ENCODE measurements at places on chromosomes 12 and 14.

DNA sequence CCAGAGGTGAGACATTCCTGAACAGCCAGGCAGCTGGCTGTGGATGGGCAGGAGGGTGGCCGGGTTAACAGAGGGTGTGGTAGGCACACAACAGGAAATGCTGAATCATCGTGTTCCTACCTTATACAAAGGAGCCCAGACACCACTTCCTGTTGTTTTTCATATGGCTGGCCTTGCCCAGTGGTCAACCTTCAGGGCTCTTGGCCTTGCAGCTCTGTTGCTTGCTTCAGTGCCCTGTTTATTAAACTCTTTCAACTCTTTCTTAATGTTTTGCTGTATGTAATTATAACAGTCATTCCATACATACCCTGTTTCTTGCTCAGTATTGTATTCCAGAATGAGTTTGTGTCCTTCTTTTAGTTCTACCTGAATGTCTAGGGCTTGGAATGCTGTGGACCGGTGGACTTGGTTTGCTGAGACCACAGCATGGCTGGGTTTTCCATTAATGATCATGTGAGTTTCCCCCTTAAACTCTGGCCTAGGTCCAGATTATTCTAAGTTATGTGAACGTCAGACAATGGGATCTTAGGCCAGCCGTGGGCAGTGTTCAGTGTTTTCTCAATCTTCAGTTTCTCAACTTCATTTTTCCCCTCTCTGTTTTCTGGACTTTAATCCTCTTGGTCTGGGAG is 11.9 kb downstream of the CFAP54 start:
- DNase-seq = no peak

DNA sequence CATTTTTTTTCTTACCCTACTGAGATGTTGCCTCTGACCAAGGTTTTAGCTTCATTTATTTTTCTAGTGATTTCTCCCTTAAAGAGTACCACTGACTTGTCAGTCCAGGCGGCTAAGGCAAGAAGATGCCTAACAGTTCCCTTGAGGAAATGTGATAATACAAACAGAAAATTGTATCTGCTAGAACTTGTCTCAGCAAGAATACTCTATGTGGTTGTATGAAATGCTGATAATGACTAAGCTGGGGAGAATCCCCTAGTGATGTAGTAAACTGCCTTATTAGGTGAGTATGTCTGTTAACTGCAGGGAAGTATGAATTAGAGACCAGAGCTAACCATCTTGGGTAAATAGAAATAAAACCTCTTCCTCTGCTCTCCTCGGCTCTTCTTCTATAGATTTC is 6.7 kb downstream of the C12orf54 start:
- DNase-seq = no peak

DNA sequence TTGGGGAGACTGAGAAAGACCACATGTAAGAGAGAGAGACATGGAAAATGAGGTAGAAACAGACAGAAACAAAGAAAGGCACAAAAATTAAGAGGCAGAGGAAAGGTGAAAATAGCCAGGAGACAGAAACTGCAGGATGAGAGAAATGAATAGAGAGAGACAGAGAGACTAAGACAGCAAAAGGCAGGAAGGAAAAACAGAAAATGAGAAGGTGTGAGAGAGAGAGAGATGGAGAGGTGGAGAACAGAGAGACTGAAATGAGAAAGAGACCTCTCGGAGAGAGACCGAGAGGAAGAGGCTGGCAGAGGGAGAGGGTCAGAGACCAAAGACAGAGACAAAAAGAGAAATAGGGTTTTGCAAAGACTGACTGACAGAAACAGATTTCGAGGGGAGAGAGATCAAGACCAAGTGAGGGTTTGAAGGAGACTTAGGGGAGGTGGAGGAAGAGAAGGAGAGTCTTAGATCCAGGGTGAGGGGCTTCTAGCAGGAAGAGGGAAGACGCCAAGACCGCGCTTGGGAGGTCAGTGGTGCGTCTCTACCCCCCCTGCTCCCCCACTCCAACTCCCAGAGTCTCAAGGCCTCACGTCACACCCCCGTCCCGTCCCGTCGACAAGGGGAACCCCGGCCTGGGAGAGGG is 1.1 kb upstream of the AQP5 start:
- DNase-seq = no peak

DNA sequence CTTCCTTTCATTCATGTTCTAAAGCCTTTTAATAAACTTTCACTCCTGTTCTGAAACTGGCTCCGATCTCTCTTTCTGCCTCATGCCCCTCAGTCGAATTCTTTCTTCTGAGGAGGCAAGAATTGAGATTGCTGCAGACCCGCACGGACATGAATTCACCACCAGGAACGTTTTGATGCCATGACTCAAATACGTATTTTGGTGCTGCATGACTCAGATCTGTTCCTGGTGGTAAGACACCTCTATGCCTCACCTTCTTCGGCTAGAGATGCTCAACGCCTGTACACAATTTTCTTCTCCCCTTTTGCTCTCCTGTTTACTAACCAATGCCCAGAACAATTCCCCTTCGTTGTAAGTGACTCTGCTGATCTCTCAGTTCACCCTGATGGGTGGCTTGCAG is 52.0 kb upstream of the RIMBP2 start:
- no peak for DNase-seq

- DNase-seq = no peak
These were observed 9.1 kb downstream of the NTF3 start for GRCh38 chr12:5440978-5441377.

DNA sequence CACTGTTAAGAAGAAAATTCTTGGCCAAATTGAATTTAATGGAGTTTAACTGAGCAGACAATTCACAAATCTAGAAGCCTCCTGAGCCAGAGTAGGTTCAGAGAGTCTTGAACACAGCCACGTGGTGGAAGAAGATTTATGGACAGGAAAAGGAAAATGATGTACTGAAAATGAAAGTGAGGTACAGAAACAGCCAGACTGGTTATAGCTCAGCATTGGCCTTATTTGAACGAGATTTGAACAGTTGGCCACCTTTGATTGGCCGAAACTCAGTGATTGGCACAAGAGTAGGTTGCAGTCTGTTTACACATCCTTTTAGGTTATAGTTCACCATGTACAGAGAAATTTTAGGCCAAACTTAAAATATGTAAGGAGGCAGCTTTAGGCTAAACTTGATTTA is 9.9 kb downstream of the OAS2 start:
- no peak for DNase-seq

DNA sequence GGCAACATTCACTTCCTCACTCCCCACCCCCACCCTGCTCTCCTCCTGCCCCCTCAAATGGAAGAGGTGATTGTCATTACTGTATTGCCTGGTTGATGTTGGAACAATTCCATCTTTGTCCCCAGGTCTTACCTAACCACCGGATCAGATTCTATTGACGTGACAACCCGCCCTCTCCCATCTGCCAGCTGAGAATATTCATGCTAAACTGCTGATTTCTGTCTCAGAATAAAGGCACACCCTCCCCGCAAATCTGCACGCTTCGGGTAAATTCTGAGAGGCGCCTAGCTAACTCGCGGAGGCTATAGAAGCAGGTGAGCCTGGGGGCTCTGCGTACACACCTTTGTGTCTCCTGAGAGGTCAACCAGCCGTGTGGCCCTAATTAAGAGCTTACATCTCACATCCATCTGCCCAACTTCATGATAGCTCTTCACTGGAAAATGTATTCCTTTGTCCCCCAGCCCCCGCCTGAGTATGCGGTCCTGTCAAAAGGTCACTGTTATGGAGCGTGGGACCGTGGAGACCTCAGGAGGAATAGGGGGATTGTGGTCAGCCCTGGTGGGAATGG is 1054.3 kb downstream of the VRK1 start:
- DNase-seq = no peak

- no peak for DNase-seq
These were observed 420.4 kb upstream of the MIS18BP1 start for GRCh38 chr14:45673420-45673819.

DNA sequence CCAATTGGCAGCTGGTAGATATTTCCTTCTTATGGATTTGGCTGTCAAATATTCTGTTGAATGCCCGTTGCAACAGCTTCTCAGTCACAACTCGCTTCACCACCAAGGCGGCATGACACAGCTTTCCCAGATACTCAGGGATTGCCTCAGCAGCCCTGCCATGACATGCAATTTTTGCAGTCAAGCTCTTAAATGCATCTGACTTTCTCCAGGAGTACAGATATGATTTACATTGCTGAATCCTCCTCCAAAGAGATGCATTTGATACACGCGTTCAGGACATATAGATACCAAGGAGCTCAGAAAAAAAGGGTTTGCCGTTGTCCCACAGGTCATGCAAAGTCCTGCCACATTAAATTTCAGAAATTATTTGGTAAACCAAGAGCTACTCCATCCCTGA is 6.5 kb downstream of the KRT5 start:
- DNase-seq = no peak

DNA sequence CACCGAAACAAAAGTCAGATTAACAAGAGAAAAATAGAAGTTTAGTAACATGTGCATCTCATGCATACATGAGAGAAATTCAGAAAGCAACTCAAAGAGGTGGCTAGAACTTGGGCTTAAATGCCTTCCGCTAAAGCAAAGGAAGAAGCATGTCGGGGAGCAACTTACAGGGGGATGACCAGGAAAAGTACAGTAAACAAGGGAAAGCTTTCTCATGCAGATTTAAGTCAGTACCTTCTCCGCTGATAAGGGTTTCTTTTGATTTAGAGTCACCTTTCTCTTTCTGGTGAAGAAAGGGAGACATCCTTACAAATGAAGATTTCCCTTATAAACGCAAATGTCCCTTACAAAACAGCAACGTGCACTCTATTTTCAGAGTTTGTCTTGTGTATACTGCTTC is 6.0 kb upstream of the RNASE6 start:
- DNase-seq = no peak

DNA sequence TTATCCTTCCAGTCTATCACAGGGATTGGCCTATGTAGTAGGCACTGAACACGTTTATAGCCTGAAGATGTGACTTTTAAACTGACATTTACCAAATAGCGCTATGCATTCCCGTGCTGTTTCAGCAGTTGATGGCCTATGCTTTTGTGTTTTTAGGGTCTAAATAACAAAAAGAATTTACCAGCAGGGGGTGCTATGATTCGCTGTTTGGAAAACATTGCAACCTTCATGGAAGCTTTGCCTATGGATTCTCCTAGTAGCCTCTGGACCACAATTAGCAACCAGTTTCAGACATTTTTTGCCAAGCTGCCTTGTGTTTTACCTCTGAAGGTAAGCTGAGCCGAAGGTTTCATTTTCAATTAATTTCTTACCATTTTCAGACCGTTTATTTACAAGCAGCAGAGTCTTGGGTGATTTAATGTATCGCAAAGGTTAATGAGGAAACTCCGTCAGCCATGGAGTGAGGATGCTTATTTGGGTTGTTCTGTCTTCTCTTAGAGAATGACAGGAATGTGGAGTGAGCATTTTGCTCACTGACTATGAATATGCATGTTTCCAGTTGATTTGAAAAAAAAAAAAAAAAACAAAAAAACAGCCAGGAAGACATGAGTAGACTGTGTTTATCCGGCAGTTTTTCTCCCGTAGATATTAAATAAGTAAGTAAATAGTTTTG is 133.1 kb downstream of the PRIMA1 start:
- no peak for DNase-seq

GRCh38 chr14:91466192-91466591 is 43.9 kb downstream of the PPP4R3A start:
- no peak for DNase-seq

All from activated naive CD8-positive, alpha-beta T cell treated with anti-CD3 and anti-CD28 coated beads, Interleukin-2, amount 10 ng/mL, durations not matched to agents 7 days and 5 days (primary cell).